ENCODE measurements at places on chromosomes 6 and 20.
A peak's percentile ranks its signal among the peaks of the same experiment; 100 is the strongest.

GRCh38 chr20:49797344-49797615 lies 15.3 kb upstream of the SLC9A8 start:
- DNase-seq: no peak

DNA sequence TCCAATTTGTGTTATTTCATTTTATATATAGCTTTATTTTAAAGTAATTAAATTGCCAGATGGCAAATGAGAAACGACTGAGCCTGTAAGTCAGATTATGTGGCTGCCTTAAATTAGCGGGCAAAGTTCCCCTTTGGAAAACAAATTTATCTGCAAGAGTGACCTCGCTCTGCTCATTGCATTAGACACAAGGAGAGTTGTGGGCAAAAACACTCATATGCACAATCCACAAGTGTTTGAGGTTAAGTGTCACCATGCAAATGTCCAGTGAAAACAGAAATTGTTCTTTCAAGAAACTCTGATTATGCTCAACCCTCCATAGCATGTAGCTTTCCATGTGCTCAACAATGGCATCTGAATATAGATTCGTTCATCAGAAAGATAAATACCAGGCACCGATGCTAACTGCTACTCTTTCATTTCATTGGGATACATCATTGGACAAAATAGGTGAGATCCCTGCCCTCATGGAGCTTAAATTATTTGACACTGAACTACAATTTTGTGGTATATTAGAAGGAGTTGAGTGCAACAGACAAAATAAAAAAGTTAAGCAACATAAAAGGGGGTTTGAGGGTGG lies 1.7 kb upstream of the NHSL1 start:
- no peak for DNase-seq

- no peak for DNase-seq
These were observed 174.9 kb upstream of the PRND start for GRCh38 chr20:4546786-4547185.

GRCh38 chr6:169961772-169962561 lies 210.5 kb downstream of the ERMARD start:
- peak; percentile 48 for DNase-seq

DNA sequence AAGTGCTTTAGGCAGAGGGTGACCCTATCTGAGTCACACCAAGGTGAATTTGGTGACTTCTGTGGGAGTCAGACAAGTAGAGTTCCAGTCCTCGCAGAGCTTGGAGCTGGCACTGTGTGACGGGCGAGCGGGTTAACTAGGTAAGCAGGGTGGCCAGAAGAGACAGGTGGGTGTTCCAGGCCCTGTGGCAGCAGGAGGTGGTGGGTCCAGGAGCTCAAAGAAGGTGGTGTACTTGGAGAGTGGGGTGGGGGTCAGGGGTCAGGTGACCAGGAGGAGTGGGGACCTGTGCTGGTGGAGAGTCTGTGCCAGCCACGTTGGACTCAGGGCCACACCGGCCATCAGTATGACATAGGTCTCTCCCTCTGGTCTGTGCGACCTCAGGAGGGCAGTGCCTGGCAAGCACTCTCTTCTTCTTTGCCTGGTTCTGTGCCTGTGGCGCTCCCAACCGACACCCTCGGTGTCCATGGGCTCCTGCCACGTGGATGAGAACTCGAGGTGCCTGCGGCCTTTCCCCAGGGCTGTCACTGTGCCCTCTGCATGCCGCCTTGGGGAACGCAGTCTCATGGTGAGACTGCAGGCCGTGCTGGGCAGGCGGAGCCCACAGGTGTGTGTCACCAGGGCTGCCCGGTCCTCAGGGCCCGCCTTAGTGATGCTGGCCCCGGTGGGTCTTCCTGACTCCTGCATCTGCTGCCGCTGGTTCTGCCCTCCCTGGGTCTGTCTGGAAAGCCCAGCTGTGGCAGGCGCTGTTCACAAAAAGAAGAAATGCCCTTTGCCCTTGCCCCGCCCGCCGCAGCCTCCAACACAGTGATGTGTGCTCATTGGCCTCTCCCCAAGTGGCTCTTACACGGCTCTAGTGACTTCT lies 1.6 kb downstream of the MRGBP start:
- DNase-seq: no peak

Measured in CD4-positive, alpha-beta T cell treated with Interleukin-17A for 4 hours (primary cell).